Ovary (tissue), 10 donors: ENCODE measurements at places on chromosomes 12 and 14. TPM values are rescaled to one million over a fixed set of nuclear protein-coding genes. Genes with fewer than 3 reads are reported as not detected.

Gene CLEC1B
- 0.06 TPM for polyA plus RNA-seq

Gene ACSM4
- not detected for polyA plus RNA-seq

Gene SMAGP
- 7.2 TPM for polyA plus RNA-seq

Gene MGST1
- polyA plus RNA-seq = 521 TPM

Gene OR4K17
- not detected for polyA plus RNA-seq

Gene KLRF1
- polyA plus RNA-seq = 0.17 TPM

GRCh38 chr12:117863002-117863709 is 105.6 kb downstream of the KSR2 start:
- H3K36me3 ChIP-seq = no peaks in the 10 kb centered on the region
- no peaks in the 10 kb centered on the region for H3K4me1 ChIP-seq
- H3K4me3 ChIP-seq = no peak overlapping the region
- no peak for DNase-seq

DNA sequence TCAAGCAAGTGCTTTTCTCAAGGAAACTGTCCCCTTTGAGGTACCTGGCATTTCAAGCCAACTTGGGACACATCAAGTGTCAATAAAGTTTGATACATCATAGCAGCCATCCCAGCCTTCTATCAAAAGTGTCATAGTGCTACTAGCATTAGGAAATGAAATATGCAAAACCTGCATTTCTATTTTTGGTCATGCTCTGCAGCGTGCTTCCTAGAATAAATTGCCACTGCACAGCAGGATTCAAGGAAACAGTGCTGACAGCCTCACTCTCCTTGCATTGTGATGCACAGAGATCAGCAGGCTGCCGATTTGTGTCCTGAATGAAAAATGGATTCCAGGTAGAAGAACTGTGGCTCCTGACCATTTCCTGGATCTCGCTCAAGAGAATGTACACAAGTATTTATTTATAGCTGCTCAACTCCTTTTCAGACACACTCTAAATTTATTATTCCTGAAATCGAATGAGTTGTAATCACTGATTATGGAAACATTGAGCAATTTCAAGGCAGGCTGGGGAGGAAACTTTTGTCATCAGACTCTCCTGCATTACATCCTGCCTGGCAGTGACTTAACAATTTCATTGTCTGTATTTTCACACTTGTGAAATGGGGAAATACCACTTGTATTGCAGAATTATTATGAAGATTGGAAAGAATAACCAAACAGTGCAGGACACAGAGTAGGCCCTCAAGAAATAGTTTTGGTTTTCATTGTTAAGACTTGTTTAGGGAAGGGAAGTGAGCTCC is 120.9 kb downstream of the SLC38A6 start:
- no peaks in the 10 kb centered on the region for H3K36me3 ChIP-seq
- no peak overlapping the region for H3K27ac ChIP-seq
- no peaks in the 10 kb centered on the region for H3K4me1 ChIP-seq
- H3K27me3 ChIP-seq = no peaks in the 10 kb centered on the region

DNA sequence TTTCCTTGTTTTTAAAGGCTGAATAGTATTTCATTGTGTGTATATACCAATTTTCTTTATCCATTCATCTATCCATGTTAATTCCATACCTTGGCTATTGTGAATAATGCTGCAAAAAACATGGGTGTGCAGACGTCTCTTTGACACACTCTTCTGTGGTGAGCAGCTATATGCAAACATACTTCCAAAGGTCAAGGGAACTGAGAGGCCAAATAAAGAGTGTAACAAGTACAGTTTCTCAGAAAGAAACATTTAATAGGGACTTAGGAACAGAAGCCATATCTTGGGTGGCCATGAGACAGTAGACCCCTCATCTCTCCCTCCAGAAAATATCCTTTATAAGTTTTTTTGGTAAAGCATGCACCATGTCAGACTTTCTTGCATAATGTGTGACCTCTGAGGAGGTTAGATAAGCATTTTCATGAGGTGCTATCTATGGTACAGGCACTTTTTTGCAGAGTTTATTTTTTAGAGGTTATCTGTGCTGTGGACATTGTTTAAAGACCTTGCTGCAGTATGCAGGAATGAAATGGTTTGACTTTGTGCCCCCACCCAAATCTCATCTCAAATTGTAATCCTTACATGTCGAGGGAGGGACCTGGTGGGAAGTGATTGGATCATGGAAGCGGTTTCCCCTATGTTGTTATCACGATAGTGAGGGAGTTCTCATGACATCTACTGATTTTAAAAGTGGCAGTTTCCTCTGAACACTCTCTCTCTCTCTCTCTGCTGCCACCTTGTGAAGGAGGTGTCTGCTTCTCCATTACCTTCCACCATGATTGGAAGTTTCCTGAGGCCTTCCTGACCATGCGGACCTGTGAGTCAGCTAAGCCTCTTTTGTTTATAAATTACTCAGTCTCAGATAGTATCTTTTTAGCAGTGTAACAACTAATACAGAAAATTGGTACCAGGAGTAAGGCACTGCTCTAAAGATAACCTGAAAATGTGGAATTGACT is 1202.3 kb downstream of the GALC start:
- H3K4me1 ChIP-seq = no peaks in the 10 kb centered on the region
- H3K27ac ChIP-seq = no peak overlapping the region
- no peaks in the 10 kb centered on the region for H3K36me3 ChIP-seq
- no peaks in the 10 kb centered on the region for H3K27me3 ChIP-seq

DNA sequence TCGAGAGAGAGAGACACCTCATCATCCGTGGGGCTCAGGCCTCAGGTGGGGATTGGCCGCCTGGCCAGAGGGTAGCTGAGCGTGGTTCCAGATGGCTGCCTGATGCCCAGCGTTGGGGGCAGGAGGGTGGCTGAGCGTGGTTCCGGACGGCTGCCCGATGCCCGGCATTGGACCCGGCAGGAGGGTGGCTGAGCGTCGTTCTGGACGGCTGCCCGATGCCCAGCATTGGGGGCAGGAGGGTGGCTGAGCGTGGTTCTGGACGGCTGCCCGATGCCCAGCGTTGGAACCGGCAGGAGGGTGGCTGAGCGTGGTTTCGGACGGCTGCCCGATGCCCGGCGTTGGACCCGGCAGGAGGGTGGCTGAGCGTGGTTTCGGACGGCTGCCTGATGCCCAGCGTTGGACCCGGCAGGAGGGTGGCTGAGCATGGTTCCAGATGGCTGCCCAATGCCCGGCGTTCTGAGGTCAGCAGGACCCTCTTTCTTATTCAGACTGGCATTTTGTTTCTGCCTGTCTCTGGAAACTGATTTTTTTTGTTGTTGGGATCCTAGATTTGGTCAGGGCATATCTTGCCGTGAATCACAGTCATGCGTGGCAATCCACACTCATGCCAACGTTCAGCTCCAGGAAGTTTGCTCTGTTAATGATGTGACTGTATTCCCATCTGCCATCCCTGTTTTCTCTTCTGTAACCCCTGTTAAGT is 40.7 kb downstream of the GALNT9 start:
- H3K27me3 ChIP-seq = no peaks in the 10 kb centered on the region
- H3K36me3 ChIP-seq = no peaks in the 10 kb centered on the region
- H3K27ac ChIP-seq = no peak overlapping the region
- no peak overlapping the region for H3K4me3 ChIP-seq

DNA sequence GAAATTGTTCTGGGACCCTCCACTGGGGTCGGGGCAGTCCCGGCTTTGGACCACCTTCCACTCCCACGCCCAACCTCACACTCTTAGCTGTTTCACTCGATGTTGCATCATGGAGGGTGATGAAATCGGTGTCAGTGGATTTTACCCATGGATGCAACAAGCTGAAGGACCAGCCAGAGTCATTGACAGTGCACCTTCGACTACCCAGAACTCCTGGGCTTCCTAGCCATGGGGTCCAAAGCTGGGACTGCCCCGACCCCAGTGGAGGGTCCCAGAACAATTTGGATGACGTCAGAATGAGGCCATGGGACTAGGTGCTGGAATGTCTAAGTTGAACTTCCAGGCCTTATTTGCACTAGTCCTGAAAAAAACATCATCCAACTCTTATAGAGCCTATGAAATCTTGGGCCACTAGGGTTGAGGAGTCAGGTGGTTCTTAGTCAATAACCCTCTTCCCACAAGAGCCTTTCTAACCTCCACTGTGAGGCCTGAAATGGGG is 882 bp upstream of the IL23A start:
- no peak overlapping the region for H3K4me3 ChIP-seq
- no peaks in the 10 kb centered on the region for H3K27me3 ChIP-seq
- no peak for DNase-seq
- no peaks in the 10 kb centered on the region for H3K36me3 ChIP-seq
- no peak overlapping the region for H3K27ac ChIP-seq

DNA sequence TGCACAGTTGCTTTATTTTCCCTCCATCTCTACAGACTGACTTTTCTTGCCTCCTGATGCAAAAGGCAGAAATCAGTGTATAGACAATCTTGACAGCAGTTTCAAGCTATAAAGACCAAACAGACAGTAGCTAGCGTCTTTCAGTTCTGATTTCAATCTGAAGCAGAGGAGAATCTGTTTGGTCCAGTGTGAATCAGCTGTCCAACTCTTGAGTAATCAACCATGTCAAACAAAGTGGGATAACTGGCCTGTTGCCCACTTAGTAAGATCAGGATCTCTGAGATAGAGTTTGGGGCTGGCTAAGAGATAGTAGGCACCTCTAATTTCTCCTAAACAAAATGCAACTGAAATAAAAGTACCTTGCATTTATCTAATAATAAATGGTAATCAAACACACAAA is 797.4 kb upstream of the FBXO33 start:
- no peaks in the 10 kb centered on the region for H3K36me3 ChIP-seq
- no peak overlapping the region for H3K27ac ChIP-seq
- DNase-seq = no peak
- H3K4me1 ChIP-seq = no peaks in the 10 kb centered on the region

DNA sequence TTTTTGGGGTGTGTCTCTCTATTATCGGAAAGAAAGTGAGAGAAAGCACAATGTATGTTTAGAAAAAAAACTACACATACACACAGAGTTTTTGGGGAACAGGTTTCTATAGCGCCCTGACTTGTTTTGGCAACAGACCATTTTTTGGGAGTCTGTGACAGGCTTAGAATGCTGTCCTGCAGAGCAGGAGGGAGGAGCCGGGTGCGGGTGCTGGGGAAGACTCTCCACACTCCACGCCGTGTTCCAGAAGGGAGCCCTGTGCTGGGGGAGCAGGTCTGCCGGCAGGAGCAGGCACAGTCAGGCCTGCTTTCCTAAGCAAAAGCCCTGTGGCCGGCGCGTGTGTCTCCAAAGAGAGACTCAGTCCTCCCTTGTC is 26.5 kb downstream of the CD9 start:
- no peaks in the 10 kb centered on the region for H3K36me3 ChIP-seq
- H3K27ac ChIP-seq = peak overlapping the region; percentile 83
- H3K4me1 ChIP-seq = peaks cover 3% of the 10 kb centered on the region
- peak overlapping the region; percentile 5 for H3K4me3 ChIP-seq
- no peaks in the 10 kb centered on the region for H3K27me3 ChIP-seq

- DNase-seq = no peak
- H3K4me3 ChIP-seq = peak overlapping the region; percentile 54
- no peaks in the 10 kb centered on the region for H3K4me1 ChIP-seq
- H3K27ac ChIP-seq = no peak overlapping the region
- no peaks in the 10 kb centered on the region for H3K27me3 ChIP-seq
Observed at GRCh38 chr14:67533754-67534085, 630 bp downstream of the PLEKHH1 start.

GRCh38 chr12:120091371-120092090 is 25.0 kb downstream of the RAB35 start:
- no peak overlapping the region for H3K27ac ChIP-seq
- H3K27me3 ChIP-seq = no peaks in the 10 kb centered on the region

- no peaks in the 10 kb centered on the region for H3K36me3 ChIP-seq
- H3K4me3 ChIP-seq = no peak overlapping the region
- DNase-seq = no peak
- no peaks in the 10 kb centered on the region for H3K27me3 ChIP-seq
Observed at GRCh38 chr14:85517114-85517688, 12.7 kb upstream of the FLRT2 start.

- H3K36me3 ChIP-seq = no peaks in the 10 kb centered on the region
- H3K4me3 ChIP-seq = no peak overlapping the region
- H3K4me1 ChIP-seq = no peaks in the 10 kb centered on the region
- no peak for DNase-seq
Observed at GRCh38 chr12:49643961-49644619, 20.7 kb downstream of the PRPF40B start.

DNA sequence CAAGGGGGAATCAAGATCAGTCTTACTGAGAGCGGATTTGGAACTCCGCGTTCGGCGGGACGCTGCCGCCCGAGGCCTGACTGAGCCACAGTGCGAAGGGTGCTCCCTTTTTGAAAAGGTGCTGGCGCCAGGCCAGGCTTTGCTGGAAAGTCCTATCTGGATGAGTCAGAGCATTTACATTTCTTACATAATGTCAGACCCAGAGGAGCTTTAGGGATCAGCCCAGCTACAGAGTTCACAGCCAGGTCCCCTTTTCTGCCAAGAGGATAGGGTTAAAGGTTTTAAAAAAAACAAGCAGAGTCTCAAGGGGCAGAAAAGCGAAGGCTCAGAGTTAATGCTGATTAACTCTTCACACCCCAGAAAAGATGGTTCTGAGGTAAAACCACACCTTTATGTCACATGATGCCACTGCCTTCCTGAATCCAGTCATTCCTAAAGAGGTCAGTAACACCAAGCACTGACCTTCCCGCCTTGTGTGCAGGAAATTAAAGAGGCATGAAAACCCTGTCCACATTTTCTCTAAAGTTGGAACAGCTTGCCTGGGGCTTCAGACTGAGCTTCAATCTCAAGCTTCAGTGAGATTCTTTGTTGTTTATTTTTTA is 11.7 kb upstream of the FBXL14 start:
- no peaks in the 10 kb centered on the region for H3K36me3 ChIP-seq
- DNase-seq = peak; percentile 89
- no peaks in the 10 kb centered on the region for H3K27me3 ChIP-seq
- peak overlapping the region; percentile 88 for H3K27ac ChIP-seq
- peak overlapping the region; percentile 22 for H3K4me3 ChIP-seq

DNA sequence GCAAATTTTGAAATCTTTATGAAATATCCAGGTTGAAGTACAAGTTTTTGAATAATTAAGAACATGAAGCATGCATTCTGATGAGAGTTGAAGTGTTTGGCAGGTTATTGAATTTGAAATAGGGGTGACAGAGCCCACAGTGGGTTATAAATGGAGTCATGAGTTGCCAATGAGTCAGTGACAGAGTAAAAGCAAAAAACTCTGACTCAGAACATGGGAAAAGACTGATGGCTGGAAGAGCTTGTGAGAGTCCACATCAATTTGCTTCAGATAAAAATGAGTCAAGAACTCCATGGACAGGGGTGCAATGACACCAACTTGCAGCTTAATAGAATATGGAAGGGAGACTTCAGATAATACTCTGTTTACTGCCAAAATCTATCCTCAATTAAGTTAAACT is 105.3 kb downstream of the SLC6A15 start:
- DNase-seq = no peak
- H3K4me1 ChIP-seq = no peaks in the 10 kb centered on the region
- no peaks in the 10 kb centered on the region for H3K27me3 ChIP-seq
- no peak overlapping the region for H3K27ac ChIP-seq
- no peaks in the 10 kb centered on the region for H3K36me3 ChIP-seq

DNA sequence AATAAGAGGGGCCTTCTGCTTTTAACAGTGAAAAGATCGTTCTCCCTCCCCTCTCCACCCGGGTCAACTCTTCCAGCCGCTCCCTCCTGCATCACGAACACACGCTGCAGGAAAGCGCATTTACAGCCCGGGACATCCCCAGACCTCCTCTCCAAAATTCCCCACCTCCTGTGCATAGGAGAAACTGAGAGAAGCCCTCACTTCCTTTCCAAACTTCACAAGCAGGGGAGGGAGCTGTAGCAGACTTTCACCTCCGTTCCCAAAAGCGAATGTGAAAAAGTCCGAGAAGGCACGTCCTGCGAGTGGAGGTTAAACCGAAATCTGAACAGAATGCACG is 513 bp downstream of the BCAT1 start:
- H3K4me1 ChIP-seq = peaks cover 5% of the 10 kb centered on the region
- H3K4me3 ChIP-seq = peak overlapping the region; percentile 54
- peak overlapping the region; percentile 49 for H3K27ac ChIP-seq
- H3K27me3 ChIP-seq = no peaks in the 10 kb centered on the region
- no peaks in the 10 kb centered on the region for H3K36me3 ChIP-seq
- no peak for DNase-seq
